NB4 (cell line): ENCODE measurements at places on chromosomes 11 and 22.

DNA sequence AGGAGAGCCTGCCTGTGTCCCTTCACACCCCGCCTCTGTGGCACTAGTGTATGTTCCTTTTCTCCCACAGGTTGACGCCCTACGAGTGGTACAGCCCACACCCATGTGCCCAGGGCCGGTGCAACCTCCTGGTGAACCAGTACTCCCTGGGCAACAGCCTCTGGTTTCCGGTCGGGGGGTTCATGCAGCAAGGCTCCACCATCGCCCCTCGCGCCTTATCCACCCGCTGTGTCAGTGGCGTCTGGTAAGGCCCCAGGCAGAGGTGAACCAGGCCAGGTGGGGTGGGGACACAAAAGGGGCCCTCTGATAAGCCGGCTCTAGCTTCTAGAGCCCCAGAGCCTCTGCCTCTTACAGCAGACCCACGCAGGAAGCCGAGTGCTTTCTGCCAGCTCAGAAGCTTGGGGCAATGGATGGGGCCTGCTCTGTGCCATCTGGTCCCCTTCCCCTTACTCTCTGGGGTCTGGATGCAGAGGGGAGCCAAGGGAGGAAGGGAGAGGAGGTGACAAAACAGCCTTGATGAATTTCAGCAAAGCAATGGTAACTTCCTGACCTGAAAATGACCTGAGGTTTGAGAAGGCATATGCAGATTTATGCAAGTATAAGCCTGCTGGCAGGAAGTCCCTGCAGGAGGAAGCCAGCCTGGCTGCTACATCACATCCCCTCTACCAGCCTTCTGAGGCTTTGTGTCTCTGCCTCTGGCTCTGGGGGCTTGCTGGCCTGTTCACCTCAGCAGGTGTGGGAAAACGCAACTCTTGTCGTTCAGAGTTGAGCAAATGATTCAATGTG, 67.0 kb upstream of the TBCEL start:
- DNase-seq: peak; percentile 37

DNA sequence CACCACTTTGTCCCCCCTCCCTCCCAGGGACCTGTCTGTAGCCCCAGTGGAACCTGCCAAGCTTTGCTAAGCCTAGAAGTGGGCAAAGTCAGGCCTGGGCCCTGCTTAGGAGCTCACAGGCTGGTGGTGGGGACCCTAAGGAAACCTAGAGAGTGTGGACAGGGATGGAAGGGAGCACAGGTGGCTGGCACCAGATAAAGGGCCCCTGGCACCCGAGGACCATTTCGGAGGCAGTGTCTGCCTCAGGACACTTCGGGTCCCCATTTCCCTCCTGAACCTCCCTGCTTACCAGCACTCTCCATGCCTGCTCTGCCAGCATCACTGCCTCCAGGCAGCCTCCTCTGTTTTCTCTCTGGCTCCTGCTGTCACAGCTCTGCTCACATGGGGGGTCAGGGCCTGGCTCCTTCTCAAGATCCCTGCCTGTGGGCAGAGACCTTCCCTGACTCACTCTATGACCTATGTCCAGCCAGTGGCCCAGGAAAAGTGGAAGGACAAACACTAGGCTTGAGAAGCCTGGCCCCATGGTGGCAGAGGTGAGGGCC, 13.6 kb upstream of the OMP start:
- no peak for DNase-seq

DNA sequence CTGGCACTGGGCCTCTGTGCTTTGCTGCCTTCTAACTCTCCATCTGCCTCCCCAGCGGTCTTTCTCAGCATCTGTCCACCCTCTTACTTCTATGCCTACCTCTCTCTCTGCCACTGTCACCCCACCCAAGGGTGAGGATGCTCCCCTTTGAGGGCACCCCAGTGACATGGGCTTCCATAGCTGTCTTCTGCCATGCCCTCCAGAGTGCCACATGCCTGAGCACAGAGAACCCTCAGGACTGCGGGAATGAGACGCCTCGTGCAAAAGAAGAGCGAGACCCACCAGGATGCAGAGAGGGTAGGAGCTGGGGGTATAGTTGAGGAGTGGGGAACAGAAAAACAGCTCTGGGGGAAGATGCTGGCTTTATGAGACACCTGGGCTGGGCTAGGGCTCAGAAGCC, 64.3 kb downstream of the BTG4 start:
- DNase-seq: no peak

DNA sequence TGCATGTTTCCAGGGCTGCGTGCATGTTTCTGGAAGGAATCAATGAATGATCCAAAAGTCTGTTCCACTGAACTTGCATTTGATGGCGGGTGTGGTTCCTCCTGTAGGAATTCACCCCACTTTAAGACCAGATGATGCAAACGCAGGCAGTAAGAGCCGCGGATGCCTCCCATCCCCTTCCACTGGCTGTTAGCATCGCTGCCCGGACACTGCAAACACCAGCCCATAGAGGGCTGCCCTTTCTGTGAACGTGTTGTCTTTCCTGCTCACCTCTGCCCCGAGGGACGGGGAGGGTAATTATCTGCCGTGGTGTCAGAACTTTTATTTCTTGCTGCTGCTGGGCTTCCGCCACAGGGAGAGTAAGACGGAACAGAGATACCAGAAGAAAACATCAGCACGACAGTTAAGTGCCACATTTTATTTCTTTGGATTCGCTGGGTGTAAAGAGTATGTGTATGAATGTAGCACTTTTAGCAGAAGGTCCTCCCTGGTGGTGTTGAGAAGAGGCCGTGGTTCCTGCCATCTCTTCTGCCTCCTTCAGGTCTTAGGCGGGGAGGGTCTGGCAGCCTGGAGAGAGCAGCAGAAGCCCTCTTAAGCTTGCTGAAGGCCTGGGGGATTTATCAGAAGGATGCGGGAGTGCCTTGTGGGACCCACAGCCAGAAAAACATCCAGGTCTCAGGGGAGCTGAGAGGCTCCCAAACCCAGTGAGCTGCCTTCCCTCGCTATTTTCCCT, 53.2 kb upstream of the NECTIN1 start:
- DNase-seq: no peak

DNA sequence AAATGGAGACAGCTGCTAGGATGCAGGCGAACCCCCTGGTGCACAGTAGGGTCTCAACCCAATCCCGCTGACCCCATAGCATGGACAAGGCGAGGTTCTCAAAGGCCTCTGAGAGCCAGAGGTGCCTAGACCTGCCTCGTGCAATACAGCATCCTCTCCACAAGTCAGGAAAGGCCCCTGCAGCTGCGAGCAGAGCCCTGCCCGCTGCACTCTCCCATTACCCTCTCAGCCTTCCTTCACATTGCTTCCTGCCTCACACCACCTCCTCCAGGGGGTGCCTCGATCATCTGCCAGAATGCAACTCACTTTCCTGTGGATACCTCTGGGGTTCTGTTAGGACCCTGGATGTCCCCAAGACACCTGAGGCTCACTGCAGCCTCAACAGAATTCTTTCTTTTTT, 42.8 kb upstream of the TCF20 start:
- DNase-seq: peak; percentile 26

DNA sequence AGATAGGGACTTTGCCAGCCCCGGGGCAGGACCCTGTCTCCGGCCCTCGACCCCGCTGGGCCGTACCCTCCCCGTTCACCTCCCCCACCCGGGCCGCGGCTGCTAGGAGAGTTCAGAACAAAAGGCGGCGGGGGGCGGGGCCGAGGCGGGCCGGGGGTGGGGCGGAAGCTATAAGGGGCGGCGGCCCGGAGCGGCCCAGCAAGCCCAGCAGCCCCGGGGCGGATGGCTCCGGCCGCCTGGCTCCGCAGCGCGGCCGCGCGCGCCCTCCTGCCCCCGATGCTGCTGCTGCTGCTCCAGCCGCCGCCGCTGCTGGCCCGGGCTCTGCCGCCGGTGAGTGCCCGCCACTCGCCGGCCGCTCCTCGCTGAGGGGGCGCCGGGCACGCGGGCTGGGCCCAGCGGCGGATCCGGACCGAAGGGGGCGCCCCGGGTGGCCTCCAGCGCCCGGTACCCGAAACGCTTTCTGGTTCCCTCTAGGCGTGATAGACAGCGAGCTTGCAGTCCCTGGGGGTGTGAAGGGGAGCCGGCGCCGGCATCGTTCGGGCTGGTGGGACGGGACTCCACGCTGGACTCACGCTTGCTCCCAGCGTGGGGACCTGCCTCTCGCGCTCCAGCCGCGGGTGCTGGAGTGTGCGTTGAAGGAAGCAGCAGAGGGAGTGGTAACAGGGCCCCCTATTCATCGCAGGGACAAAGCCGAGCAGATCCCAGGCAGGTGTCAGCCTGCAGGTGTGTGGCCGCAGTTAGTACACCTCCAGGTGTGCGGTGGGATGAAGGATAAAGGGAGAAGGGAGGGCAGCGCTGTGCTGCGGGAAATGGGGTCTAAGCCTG, at the start of gene MMP11:
Gene MMP11 (plus strand): TSS at position 201 of the 825 bp plus-strand sequence. CDS start 22 bp downstream, at position 223.
- peak; percentile 46 for DNase-seq

- no peak for DNase-seq
Measured at GRCh38 chr11:60307507-60308195, 19.4 kb upstream of the MS4A6E start.
